ENCODE measurements at places on chromosomes 16 and 17.

GRCh38 chr16:22250522-22250921 lies 44.4 kb downstream of the EEF2K start:
- DNase-seq, result no peak

GRCh38 chr17:41020336-41020735 lies 6.7 kb downstream of the KRTAP1-5 start:
- DNase-seq, result no peak

DNA sequence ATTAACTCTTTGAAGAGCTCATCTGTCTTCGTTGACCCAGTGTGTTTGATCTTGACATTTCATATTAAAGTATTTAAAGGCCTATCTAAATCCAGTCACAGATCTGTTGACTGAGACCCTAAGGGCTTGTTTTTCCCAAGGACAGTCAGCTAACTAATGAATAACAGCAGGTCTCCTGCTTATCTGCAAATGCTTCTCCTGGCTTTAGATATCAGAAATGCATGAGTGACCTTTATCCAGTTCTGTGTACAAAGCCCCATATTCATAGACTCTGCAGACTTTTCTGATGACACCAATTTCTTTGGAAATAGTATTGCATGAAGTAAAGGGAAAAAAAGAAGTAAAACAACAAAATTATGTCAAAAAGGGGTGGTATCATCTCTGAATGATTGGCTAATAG lies 70.3 kb downstream of the YPEL2 start:
- DNase-seq, result no peak

GRCh38 chr17:44997733-44998520 lies 29.8 kb upstream of the C1QL1 start:
- no peak for DNase-seq

DNA sequence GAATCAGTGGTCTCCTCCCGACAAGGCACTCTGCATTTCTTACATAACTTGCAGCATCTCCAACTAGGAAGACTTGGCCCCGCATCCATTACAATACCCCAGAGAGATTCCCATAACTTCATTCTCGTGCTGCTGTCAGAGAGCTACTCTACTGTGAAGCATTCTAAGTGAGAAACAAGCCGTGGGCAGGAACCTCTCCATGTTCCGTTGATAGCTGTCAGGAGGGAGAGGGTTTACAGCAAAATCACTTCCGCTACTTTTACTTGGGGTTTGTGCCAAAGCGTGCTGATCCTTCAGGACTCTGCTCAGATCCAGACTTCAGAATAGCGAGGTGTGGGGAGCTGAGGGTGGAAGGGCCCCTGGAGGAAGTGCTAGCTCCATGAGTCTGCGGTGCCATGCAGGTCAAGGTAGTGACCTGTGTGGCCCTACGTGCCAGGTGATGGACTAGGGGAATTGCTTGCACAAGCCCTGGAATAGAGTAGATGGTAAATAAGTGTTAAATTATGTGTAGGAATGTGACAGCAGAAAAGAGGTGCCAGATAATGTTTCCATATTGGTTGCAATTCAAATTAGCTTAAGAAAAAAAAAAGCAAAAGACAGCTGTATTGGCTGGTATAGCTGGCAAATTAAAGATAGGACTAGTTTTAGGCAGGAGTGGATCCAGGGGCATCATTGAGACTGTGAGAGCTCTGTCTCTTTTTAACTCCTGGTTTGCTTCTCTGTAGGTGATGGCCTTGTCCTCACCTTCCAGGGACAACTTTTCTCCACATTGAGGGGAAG lies 358.5 kb upstream of the ERCC4 start:
- no peak for DNase-seq

Data from memory B cell (primary cell).